AG10803 (cell line): ENCODE measurements at places on chromosomes 13 and 19.

DNA sequence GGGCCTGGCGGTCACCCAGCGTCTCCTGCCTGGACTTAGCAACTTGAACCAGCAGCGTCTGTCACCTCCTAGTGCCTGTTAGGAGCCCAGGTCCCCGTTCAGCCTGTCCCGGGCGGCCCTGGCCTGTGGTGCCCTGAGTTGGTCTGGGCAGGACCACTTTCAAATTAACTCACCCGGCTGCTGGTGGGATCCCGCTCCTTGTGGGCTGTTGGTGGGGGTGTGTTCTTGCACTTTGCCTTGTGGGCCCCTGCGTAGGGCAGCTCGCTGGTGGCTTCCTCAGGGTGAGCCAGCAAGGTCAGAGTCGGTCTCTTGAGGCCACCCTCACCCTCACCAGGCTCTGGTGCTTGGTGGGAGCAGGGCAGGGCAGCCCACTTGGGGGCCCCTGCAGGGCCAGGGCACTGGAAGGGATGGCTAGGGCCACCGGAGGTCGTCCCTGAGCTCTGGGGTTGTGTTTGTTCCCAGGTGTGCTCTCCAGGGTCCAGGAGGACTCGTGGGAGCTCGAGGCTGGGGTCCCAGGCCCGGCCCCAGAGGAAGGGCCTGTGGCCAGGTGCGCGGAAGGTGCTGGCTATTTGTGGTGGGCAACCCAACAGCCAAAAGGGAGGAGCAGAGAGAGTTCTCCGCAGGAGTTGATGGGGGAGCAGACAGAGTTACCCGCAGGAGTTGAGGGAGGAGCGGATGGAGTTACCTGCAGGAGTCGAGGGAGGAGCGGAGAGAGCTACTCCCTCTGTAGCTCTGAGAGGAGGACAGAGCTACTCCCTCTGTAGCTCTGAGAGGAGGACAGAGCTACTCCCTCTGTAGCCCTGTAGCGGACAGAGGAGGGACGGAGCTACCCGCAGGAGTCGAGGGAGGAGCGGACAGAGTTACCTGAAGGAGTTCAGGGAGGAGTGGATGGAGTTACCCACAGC is 16.9 kb downstream of the TFDP1 start:
- DNase-seq: no peak

- no peak for DNase-seq
These were observed 34.9 kb upstream of the POP4 start for GRCh38 chr19:29571181-29571580.

DNA sequence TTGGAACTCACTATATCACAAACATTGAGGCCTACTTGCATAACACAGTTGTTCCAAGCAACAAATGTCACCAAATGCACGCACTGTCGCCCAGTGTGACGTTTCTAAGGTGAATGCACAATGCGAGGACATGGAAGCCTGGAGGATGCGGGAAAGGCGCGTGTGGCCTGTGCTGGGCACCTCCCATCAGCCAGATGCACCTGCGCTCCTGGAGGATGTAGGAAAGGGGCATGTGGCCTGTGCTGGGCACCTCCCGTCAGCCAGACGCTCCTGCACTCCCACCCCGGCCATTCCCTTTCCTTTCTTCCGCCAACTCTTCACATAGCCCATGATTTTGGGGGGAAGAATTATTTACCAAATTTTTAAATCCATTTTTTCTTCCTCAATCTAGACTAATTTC is 202.4 kb upstream of the SOX1 start:
- no peak for DNase-seq

DNA sequence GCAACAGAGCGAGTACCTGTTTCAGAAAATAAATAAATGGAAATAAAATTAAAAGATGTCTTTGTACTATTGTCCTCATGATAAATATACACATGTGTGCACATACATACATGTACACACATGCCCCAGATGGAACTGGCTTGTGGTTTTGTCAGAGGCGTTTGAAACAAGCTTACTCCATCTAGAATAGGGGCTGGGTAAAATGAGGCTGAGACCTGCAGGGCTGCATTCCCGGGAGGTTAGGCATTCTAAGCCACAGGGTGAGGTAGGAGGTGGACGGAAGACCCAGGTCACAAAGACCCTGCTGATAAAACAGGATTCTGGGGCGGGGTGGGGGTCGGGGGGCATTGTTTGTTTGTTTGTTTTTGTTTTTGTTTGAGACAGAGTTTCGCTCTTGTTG is 8.1 kb upstream of the SIN3B start:
- no peak for DNase-seq

DNA sequence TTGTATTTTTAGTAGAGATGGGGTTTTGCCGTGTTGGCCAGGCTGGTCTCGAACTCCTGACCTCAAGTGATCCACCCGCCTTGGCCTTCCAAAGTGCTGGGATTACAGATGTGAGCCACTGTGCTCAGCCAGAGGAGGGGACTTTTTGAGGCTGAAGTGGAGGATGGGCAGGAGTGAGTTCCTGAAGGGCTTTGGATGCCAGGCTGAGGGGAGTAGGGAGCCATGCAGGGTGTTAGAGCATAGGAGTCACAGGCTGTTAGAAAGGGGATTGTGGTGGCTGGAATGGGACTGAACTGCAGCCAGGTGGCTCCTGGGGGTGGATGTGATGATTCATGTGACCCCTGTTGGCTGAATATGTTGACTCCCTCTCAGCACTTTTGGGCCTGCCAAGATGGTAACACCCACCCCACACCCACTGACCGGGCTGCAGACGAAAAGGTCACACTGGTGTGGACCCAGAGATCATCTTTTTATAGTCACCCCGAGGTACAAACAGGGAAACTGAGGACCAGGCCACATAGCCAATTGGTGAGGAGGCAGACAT is 11.2 kb downstream of the CYP4F22 start:
- no peak for DNase-seq

GRCh38 chr13:46355901-46356590 is 31.0 kb downstream of the RUBCNL start:
- DNase-seq: no peak

GRCh38 chr13:100490692-100491091 is 97.9 kb downstream of the GGACT start:
- DNase-seq: no peak

DNA sequence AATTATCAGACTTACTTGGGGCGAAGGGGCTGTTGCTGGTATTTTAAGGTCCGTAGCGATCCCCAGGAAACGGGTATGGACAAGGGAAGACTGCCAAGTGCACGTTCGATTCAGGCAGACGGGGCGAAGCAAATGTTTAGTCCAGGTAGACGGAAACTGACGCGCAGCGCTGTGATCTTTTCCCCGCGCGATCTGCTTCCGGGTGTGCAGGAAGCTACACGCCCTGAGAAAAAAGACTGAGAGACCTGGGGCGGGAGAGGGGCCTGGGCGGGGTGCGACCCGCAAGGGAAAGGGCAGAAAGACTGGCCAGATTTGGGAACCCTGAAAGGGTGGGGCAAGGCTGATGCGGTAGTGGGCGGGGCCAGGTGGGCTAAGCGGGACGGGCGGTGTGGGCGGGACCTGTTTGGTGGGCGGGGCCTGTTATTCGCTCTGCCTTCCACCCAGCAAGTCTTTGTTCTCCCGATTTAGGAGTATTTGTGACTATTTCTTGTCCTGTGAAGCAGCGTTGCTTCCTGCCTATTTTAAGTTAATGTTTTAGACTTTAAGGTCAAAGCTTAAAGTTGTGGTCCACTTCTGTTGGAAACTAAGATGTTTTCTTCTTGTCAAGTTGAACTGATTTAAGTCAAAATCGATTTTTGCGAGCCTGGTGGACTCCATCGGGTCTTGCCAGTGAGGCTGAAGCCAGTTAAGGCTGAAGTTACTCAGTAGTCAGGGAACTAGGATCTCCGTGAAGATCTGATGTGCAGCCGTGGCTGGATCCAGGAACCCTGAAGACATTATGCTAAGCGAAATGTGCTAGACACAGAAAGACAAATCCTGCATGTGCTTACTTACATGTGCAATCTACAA is at the start of gene ZNF836:
TSS of gene ZNF836 (minus strand) at position 301 of the 849 bp plus-strand sequence. CDS start 3,549 bp downstream, outside the sequence.
- DNase-seq: peak; percentile 64

DNA sequence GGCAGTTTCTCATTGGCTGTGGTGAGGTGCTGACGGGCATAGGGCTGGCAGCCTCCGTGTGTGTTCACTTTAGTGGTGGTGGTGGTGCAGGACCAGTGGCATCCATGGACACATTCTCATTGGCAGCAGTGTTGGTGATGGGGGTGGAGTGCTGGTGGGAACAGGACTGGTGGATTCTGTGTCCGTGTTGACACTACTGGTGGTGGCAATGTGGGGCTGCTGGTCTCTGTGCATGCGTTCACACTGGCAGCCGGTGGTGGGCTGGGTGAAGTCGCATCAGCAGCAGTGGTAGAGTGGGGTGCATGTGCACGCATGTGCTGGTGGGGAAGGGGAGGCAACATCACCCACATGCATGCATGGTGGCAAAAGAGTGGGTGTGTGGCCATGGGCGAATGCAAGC is 1471.4 kb upstream of the PCDH20 start:
- DNase-seq: no peak
